Activated CD8-positive, alpha-beta T cell treated with anti-CD3 and anti-CD28 coated beads, Interleukin-2, amount 10 ng/mL, durations not matched to agents 7 days and 5 days (primary cell): ENCODE measurements at places on chromosomes 16 and 17. TPM values are rescaled to one million over a fixed set of nuclear protein-coding genes. Genes with fewer than 3 reads are reported as not detected.

Gene GINS2
- total RNA-seq = 53.5 TPM

Gene PLEKHG4
- 16.3 TPM for total RNA-seq

Gene RAMP2
- not detected for total RNA-seq

Gene ODAD4
- 0.89 TPM for total RNA-seq

Gene WNT3
- not detected for total RNA-seq

Gene ACD
- 51.6 TPM for total RNA-seq

Gene NACA2
- total RNA-seq = not detected

Gene DPEP3
- not detected for total RNA-seq

Gene CD300LB
- total RNA-seq = not detected

Gene SYT17
- not detected for total RNA-seq

Gene HOXB4
- total RNA-seq = 6.1 TPM

Gene STH
- not detected for total RNA-seq

Gene MNT
- total RNA-seq = 24.1 TPM

Gene ARHGAP44
- total RNA-seq = 0.37 TPM

Gene ANKS4B
- total RNA-seq = not detected

Gene SMIM5
- total RNA-seq = 0.31 TPM

Gene MT1E
- total RNA-seq = 65.0 TPM

Gene GABARAPL2
- total RNA-seq = 59.6 TPM

Gene CBX1
- total RNA-seq = 70.3 TPM

Gene OR3A2
- total RNA-seq = 1.2 TPM

Gene FBXW10
- total RNA-seq = not detected

Gene SYNRG
- 105 TPM for total RNA-seq

Gene YBX2
- total RNA-seq = 0.37 TPM

Gene KRT32
- total RNA-seq = not detected

Gene CDT1
- total RNA-seq = 126 TPM

Gene CALB2
- not detected for total RNA-seq
